Retinal pigment epithelial cell (primary cell): ENCODE measurements at places on chromosomes 4 and X.

GRCh38 chrX:137212078-137212632 is 178.4 kb upstream of the GPR101 start:
- DNase-seq, result no peak

GRCh38 chrX:38804432-38804681 is 3.1 kb downstream of the MID1IP1 start:
- no peak for DNase-seq

GRCh38 chrX:1398431-1399340 is 6.8 kb upstream of the SLC25A6 start:
- DNase-seq, result no peak

- DNase-seq, result no peak
Observed at GRCh38 chr4:155339999-155340398, 36.8 kb downstream of the MAP9 start.

GRCh38 chr4:121266982-121267381 is 102.9 kb upstream of the TNIP3 start:
- DNase-seq, result no peak

DNA sequence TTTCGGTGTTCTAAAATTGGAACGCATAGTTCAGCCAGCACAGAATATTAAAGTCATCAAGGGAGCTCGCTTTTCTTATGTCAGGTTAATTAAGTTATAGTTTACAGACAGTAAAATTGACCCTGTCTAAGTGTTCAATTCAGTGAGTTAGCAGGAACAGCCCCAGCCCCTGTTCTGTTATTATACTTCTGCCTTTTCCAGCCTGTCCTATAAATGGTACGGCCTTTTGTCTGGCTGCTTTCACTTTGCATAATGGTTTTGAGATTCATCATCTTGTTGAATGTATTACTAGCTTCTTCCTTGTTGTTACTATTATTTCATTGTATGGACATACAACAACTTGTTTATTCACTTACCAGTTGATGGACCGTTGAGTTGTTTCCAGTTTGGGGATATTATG is 9.5 kb downstream of the CXCL13 start:
- DNase-seq, result no peak

- DNase-seq, result no peak
Observed at GRCh38 chr4:156558373-156559025, 413.1 kb downstream of the PDGFC start.

DNA sequence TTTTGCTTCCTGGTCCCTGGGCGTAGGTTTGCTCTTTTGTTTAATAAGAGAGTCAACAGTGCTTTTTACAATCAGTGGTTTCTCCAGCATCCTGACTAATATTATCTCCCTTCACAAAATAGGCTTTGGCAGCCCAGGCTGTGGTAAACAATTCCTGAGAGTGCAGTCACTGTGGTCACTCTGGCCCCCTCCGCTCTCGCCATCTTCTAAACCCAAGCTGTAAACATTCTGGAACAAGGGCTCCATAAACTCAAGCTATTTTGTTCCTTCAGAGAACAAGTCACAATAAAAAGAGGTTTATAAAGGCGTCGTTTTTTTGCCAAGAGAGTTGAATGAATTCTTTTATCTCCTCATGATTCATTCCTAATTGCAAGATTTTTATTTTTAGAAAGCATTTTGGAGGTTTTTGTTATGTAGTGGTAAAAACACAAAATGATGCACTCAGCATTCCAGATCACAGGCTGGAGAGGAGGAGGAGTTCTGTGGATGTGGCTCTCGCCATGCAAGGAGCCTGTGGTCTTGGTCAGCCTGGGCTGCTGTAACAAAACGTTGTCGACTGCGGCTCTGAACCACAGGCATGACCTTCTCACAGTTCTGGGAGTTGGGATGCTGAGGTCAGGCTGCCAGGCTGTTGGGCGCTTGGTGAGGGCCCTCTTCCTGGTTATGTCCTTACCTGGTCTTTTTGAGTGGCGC is 486.4 kb upstream of the FAT1 start:
- DNase-seq, result no peak

DNA sequence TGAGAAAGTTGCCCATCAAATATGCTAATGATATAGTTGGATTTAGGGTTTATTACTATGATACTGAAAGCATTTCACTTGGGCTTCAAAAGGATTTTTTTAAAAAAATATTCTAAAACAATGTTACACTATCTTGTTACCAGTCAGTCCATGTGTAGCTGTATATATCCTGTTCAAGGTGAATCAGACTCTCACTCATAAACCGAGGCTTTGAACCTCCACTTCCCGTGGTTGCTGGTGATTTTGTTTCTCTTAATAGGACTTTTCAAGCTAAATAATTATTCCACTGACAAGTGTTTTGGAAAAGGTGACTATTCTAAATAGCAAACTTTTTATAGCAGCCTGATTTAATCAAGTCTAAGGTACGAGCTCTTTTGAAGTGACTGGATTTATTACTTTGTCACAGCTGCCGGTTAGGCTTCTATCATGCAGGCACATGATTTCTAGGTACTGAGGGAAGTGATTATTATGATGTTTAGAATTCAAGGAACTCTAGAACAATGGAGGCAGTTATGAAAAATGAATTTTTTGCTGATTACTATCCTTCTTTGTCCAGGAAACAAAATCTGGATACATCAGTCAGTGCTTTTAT is 287.7 kb downstream of the KCTD8 start:
- no peak for DNase-seq

DNA sequence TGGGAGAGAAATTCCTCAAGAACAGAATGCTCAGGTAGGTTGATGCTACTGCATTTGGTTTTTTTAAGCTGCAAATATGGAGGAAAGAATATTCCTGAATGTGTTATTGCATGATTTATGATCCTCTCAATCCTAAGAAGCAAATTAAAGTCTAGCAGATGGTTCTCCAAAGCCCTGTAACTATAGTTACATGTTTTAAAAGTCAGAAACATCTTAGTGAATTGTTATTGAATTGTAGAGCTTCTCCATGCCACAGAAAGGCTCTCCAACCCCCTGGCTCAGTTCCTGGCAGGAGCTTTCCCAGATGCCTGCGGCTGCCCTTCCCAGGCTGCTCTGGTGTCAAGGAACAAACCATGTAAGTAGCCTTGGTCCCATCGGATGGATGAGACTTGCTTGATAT is 227.8 kb upstream of the GATB start:
- no peak for DNase-seq

- DNase-seq, result no peak
Observed at GRCh38 chr4:108700081-108700757, 49.8 kb downstream of the OSTC start.

DNA sequence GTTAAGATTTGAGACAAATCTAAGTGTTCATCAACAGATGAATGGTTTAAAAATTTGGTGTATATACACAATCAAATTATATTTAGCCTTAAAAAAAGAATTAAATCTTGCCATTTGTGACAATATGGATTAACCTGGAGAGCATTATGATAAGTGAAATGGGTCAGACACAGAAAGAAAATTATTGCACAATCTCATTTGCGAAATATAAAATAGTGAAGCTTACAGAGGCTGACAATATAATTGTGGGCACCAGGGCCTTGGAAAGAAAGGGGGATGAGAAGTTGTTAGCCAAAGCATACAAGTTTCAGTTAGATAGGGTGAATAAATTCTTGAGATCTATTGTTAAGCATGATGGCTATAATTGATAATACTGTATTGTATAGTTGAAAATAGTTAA is 883.0 kb downstream of the TECRL start:
- no peak for DNase-seq

DNA sequence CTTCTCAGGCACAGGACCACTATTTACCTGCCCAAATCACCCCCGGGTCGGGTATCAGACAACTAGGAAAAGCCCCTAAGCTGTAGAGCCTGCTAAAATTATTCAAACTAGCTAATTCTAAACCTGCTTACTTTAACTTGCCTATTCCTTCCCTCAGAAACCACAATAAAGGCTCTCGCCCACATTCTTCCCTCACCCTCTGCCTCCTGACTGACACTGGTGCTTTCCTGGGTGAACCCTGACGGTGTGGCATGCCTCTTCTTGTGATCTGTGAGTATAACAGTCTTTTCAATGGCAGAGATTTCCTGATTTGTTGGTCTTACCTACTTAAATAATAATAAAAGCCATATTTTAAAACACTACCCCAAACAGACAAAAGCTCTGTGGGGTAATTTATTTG is 242.1 kb upstream of the ZCCHC13 start:
- DNase-seq, result no peak

DNA sequence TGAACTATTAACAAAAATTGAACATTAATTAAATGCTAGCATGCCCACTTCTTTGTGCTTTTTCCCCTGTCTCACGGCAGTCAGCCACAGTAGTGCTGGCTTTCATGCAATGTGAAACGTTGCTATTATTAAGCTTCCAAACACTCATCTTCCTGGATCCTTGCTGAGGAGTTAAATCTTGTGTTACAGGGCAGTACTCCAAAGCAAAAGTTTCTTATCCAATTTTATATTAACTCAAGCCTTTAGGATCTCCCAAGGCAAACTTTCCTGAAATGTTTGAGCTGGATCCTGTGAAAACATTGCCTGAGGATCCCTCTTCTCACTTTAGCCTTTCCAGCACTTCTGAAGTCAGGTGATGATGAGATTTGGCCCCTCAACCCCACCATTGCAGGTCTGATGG is 1454.8 kb downstream of the FSTL5 start:
- DNase-seq, result no peak

DNA sequence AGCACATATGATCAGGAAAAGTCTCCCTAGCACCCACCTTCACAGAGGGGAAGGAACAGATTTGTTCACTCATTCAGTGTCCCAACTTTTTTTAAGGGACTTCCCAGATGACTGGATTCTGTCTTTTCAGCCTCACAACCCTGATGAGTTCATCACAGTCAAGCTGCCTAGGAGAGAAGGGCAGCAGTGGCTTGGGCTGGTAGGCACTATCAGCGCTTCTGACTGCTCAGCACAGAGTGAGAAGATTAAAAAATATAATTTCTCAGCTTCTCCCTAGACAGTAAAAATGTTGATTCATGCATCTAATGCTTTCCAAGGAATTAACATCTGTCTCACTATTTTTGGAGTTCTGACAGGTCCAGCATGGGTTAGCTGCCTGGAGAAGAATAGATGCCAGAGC is 328.2 kb downstream of the DTHD1 start:
- DNase-seq, result no peak

GRCh38 chr4:56051029-56051709 is 102.4 kb downstream of the CEP135 start:
- DNase-seq, result no peak

GRCh38 chr4:123393721-123394120 is 2.9 kb upstream of the SPRY1 start:
- no peak for DNase-seq

DNA sequence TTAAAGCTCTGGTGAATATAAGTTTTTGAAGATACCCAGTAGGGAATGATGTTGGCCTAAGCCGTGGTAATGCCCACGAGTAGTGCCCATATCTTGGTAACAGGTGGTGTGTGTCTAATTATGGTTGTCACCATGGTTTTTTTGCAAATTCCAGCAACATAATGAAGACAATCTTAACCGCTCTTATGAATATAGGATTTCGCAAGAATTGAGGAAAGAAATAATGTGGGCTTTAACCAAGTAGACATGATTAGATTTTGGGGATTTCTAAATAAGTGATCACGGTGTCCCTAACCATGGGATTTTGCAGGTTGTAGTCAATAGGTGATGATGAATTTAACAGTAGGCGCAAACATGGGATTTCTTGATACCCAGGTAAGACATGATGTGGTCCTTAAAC is 2.5 kb downstream of the ATXN3L start:
- DNase-seq, result no peak

- DNase-seq, result no peak
Observed at GRCh38 chrX:34638116-34638515, 19.0 kb downstream of the TMEM47 start.

- no peak for DNase-seq
Observed at GRCh38 chr4:141132072-141132708, 1.1 kb downstream of the RNF150 start.

GRCh38 chr4:108094131-108094530 is 74.6 kb downstream of the LEF1 start:
- no peak for DNase-seq

DNA sequence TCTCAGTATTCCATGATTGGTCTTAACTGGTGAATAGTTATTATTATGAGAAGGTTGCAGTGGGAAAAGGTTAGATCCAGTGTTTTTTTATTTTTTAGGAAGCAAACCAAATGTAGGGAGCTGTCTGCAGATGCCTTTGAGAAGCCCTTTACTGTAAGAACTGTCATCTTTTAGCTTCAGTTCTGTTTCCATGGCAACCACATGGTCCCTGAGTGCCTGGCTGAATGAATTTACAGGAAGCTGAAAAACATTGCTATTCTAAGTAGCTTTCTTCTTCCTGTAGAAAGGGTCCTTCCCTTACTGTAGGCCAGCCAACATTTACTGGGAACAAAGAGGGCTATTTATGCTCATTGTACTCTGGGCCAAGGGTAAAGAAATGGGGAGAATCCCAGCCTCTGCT is 103.3 kb downstream of the DCLK2 start:
- DNase-seq, result no peak

GRCh38 chr4:151718984-151719955 is 41.5 kb downstream of the GATB start:
- DNase-seq, result no peak

GRCh38 chr4:108130955-108131354 is 37.8 kb downstream of the LEF1 start:
- no peak for DNase-seq

GRCh38 chr4:54548831-54549460 is 108.8 kb upstream of the KIT start:
- no peak for DNase-seq

GRCh38 chrX:152819732-152820131 is 10.8 kb downstream of the CETN2 start:
- DNase-seq, result no peak

DNA sequence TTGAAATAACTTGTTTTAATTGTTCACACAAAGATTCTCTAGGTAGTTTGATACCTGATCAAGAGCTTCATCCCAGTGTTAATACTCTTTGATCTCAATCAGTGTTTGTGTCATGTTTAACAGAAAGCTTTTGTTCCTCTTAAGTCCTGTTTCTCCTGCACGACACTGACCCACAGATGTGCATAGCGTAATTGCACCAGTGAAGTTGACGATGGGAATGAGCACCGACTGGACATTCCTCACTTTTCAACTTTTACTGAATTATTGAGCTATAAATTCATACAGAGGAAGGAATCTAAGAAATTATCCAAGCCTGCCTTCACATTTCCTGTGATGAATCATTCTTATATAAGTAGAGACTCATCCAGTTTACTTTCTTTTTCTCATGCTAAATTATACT is 878.7 kb upstream of the TENM3 start:
- DNase-seq, result no peak
